Stimulated activated naive CD8-positive, alpha-beta T cell treated with anti-CD3 and anti-CD28 coated beads, Interleukin-15, Interleukin-2, amounts not matched to agents 100 U/mL and 50 U/mL, for 24 hours (primary cell): ENCODE measurements at places on chromosomes 7 and 10.
A peak's percentile ranks its signal among the peaks of the same experiment; 100 is the strongest.

- no peak for DNase-seq
These were observed 12.5 kb upstream of the CDK6 start for GRCh38 chr7:92848851-92849250.

DNA sequence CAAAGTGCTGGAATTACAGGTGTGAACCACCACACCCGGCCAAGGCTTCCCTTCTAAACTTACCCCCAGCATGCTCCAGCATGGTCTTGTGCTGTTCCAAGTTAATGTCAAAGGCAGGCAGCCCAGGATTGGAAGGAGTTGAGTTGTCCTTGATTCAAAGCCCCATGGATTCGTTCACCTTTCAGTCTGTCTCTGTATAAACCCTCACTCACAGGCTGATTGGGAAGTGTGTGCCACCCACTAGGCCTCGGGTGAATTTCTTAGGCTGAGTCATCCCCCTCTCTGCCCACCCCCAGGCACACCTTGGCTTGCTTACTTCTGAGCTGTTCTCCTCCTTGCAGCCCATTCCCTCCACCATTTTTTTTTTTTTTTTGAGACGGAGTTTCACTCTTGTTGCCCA, 13.3 kb upstream of the PRDX3 start:
- DNase-seq: no peak

GRCh38 chr10:130378556-130379400, 242.6 kb downstream of the GLRX3 start:
- no peak for DNase-seq

- DNase-seq: no peak
These were observed at the start of gene MYPN for GRCh38 chr10:68109331-68109730. Gene MYPN (plus strand): TSS chr10:68109488. CDS start chr10:68121439, 11,951 bp downstream.

- no peak for DNase-seq
These were observed 22.8 kb downstream of the FAM107B start for GRCh38 chr10:14751921-14752320.

DNA sequence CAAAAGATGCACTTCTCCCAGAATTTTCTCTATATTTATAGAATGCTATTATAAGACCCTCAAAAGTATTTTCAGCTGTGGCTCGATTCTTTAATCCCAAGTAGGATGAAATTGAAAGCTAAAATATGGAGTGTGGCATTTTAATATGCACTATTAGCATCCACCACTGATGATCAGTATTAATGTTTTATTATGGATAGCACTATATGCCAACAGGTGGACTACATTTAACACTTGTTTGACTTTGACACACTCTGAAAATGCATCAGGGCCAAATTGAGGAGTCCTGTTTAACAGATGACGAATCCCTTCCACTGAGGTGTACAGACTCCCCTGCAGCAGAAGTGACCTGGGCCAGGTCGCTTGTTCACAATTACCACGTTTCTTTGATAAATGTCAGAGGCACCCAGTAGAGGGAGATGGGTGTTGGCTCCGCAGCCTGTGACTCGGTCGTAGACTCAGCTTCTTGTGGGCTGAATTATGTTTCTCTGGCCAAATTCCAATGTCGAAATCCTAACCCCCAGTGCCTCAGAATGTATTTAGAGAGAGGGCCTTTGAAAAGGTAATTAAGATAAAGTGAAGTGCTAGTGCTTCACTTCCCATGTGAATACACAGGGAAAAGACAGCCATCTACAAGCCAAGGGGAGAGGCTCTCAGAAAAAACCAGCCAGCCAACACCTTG, 48.1 kb downstream of the WIPF3 start:
- DNase-seq: no peak

DNA sequence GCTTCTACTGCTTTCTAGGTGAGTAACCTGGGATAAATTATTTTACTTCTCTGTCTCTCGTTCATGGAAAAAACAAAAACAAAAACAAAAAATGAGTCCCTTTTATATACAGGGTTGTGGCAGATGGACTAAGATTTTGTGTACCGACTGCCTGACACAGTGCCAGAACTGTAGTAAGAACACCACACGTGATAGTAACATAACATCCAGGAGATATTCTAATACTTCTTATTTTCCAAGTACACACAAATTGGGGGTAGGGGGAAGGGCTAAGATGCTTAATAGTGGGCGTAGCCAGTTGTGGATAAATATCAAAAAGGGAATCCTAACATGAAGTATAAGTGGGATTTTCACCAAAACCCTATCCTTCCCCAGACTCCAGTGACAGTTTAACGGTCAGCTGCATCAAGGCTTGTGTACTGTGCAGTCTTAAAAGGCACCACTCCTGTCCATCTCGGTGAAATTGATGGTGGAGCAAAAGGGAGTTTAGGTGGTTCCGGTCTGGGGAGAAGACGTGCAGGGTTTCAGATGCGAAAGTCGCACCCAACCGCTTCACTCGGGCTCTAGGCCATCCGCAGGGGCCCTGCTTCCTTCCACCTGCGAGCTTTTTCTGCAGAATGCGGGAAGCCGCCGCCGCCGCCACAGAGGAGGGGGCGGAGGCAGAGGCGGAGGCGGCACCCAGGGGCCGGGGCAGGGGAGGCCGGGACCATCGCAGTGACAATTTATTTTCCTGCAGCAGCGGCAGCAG, at the start of gene STAMBPL1:
Gene STAMBPL1 (plus strand): TSS at position 712 of the 748 bp plus-strand sequence. CDS start 21,464 bp downstream, outside the sequence.
- peak; percentile 81 for DNase-seq

- DNase-seq: no peak
These were observed 159.2 kb downstream of the NEURL1 start for GRCh38 chr10:103652599-103653281.

GRCh38 chr10:33064706-33065105, 106.7 kb upstream of the ITGB1 start:
- DNase-seq: no peak

DNA sequence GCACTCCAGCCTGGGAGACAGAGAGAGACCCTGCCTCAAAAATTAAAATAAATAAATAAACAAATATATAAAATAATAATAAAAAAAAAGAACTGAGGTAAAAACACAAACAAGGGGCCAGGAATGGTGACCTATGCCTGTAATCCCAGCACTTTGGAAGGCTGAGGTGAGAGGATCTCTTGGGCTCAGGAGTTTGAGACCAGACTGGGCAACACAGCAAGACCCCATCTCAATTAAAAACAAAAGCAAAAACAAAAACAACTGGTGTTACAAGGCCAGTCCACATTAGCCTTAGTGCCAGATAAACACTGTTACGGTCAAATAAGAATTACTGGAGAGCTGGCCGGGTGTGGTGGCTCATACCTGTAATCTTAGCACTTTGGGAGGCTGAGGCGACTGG, 5.6 kb downstream of the POLR3A start:
- DNase-seq: no peak

DNA sequence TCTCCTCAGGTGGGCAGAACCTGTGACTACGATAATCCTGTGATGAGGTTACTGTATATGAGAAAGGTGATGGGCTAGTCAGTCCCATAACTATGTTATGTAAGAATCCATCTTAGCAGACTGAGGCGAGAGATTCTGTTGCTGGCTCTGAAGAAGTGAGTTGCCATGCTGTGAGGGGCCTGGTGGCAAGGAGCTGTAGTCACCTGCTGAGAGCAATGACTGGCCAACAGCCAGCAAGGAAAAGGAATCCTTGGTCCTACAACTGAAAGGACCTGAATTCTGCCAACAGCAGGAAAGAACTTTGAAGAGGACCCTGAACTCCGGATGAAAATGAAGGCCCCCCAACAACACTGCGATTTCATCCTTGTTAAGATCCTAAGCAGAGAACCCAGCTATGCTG, 31.0 kb upstream of the DNAJB12 start:
- no peak for DNase-seq

DNA sequence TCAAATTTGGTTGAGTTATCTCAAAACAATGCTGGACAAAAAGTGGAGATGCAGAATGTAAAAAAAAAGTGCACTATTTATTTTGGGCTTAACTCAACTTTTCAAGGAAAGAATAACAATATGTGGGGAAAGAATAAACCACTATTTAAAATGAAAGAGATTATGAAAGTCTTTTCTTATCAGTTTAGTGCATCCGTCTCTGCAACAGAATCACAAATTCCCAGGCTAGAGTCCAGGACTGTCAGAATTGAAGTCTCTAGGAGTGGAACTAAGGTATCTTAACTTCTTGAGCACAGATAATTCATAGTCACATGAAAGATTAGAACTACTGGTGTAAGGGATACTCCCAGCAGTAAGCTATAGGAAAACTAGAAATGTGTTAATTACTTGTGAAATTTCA, 1200.3 kb upstream of the LRRN3 start:
- no peak for DNase-seq

GRCh38 chr10:22620929-22621328, 93.4 kb downstream of the PIP4K2A start:
- no peak for DNase-seq

- DNase-seq: no peak
These were observed 84.8 kb downstream of the PRKAG2 start for GRCh38 chr7:151792086-151792485.

GRCh38 chr10:10777723-10778122, 239.9 kb upstream of the CELF2 start:
- no peak for DNase-seq

GRCh38 chr7:82669141-82669540, 225.6 kb upstream of the CACNA2D1 start:
- DNase-seq: no peak

GRCh38 chr10:18532881-18533535, 118.4 kb downstream of the NSUN6 start:
- DNase-seq: no peak

GRCh38 chr7:130309986-130310385, 17.0 kb downstream of the CPA4 start:
- no peak for DNase-seq

DNA sequence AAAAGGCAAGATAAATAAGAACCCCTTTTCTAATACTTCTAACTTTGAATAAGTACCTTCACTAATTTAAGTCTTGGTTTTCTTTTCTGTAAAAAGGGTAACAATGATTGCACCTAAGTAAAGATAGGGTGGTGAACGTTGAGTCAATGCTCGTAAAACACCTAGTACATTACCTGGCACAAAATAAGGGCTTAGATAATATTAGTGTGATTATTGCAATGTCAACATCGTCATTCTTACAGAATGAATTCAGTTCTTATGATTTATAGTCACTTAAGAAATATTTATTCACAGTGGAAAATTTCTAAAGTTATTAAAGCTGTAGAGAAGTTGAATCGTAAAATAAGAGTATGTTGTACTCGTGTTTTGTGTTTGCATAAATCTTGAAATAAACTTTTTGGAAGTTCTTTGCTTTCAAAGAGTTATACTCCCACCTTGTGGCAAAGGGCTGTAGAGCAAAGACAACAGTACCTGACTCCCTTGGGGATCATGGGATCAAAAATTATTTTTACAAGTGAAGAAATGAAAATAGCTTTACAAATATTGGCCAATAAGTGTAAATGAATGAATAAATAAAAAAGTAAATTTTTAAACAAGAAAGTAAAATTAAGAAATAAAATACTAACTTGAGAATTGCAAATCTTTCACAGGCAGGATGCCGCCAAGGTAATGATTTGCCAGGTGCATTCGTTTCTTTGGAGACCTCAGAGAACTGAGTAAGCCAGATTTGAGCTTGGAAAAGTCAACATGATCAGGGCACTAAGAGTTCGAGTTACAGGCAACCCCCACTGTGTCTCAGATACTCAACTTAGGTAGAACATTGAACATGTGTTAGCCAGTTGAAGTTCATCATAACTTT, 285.8 kb upstream of the CACNA2D1 start:
- DNase-seq: no peak

- no peak for DNase-seq
These were observed 174.3 kb downstream of the NRP1 start for GRCh38 chr10:33160151-33160550.

DNA sequence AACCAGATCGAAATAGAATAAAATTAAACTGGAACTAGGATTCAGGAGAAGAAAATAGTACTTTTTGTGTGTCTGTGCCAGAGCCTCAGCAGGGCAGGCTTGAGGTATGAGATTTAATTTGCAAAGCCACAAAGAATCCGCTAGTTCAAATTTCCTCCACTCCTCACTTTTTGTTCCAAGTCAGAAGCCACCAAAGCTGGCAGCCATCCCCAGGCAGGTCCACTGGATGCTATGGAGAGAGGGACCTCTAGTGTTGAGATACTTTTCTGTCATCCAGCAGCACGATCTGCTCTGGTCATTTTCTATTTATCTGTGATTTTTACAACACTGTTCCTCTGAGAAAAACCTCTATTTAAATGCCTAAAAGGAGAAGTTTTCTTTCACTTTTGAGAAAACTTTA, 147.9 kb upstream of the FRMD4A start:
- no peak for DNase-seq

GRCh38 chr10:13505052-13505680, 23.6 kb downstream of the BEND7 start:
- no peak for DNase-seq

GRCh38 chr10:132595854-132596253, 58.3 kb downstream of the INPP5A start:
- no peak for DNase-seq

- no peak for DNase-seq
These were observed 334.0 kb downstream of the SORCS1 start for GRCh38 chr10:106830471-106830870.

DNA sequence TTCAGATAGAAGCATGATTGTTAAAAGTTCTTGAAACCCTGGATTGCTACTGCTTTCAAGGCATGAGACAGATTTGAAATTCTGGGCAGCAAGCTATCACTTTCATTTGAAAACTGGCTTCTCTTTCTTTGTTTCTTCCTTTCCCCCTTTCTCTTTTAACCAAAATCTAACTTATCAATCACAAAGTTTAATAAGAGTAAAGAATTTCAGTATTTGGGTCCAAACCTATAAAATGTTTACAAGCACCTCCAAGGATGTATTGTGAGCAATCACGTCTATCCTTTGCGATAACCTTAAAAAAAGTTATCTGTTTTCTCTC, 21.6 kb upstream of the RPA3 start:
- DNase-seq: no peak

- peak; percentile 30 for DNase-seq
These were observed 304.6 kb downstream of the PRPF18 start for GRCh38 chr10:13891128-13892000.

DNA sequence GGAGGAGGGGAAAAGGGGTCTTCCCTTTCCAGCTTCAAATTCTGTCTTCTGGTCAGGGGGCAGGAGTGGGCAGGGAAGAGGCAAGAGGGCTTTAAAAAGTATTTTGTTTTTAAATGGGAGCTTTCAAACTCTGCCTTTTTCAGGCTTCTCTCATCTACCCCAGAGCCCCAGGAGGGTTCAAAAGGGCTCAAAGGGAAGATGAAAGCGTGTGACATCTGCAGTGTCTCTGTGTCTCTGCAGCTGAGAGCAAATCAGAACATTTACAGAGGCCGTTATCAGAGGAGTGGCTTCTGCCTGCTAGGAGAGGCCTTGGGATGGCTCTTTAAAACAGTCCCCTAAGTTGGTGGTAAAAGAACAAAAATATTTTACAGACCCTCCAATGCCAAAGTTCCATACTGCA, 30.3 kb downstream of the TRIM8 start:
- no peak for DNase-seq

DNA sequence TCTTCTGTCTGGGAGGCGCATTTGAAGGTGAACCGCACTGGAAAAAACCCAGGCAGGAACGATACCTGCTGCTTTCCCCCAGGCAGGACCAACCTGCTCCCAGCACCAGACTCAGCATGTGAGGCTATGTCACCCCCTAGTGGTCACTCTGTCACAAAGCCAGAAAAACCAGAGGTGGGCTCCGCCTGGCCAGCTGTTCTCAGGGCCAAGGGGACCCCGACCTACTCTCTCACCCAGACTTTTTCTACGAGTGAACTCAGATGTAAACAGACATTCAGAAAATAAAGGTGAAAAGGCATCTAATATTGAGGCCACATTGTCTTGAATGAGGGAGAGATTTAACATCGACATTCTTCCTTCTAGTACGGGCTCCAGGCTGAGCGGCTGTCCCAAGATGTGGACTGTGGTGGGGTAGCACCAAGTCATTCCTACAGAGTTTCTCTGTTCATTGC, 117.3 kb downstream of the PRKAG2 start:
- peak; percentile 69 for DNase-seq
